Anterior cingulate cortex (tissue), 58 donors: ENCODE measurements at places on chromosomes 2 and 18.

GRCh38 chr2:67878743-67879142 lies 184.1 kb downstream of the C1D start:
- DNase-seq: no peak

DNA sequence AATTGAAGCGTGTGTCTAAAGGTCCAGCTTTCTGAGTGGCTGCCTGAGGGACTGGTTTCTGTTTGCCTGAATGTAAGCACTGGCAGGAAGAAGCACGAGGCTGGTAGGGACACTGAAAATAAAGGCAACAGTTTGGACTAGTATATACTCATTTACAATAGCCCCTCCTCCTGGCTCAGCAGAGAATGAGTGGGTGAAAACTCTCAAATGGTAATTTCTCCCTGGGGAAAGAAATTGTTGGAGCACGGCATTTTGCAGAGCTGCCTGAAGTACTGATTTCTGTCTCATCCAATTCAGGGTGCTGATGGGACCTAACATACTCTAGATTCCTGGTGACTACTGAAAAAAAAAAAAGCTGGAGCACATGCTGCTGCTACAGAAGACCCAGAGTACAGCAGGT lies 17.3 kb upstream of the SPP2 start:
- no peak for DNase-seq

- peak; percentile 72 for DNase-seq
Measured at GRCh38 chr2:127106457-127106990, 430 bp downstream of the BIN1 start.

DNA sequence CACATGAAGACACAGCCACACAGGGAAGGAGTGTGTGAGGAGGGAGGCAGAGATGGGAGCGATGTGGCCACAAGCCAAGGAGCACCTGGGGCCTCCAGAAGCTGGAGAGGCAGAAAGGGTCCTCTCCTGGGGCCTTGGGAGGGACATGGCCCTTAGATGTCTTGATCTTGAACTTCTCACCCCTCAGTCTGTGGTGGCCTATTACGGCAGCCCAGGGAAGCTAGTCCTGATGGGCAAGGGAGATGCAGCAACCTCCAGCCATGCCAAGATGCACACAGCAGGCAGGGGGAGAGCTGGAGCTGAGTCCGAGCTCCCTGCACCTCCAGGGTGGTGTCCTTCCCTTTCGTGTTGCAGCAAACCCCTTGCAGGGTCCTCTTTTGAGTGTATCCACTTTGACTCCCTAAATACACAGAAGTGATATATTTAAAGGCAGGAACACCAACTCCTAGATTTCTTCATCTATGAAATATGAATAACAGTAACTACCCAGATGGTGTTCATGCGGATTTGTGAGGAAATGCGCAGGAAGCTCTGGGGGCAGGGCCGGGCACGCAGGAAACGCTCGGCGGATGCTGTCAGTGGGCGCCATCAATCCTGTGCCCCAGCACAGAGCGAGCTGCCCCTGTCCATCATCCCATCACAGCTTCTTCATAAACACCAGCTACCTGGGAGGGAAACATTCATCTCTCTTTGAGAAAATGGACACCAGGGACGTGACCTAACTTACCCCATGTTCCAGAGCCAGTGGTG lies 230.4 kb upstream of the MYT1L start:
- DNase-seq: no peak

DNA sequence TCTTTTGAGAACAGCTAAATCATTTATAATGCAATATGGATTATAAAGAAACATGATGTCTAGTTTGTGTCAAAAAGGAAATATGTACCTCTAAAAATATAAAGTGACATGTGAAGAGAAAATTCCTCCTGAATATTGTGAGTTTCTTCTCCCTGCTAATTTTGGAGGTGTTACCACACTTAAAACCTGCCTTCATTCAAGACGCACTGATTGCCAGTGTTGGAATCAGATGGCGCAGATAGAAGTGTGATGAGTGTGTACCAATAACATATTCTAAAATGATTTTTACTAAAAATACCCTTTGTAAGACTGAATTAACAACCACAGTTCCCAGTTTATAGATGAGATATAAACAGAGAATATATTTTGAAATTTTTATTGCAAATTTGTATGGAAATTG lies 681.8 kb upstream of the LRATD1 start:
- no peak for DNase-seq

DNA sequence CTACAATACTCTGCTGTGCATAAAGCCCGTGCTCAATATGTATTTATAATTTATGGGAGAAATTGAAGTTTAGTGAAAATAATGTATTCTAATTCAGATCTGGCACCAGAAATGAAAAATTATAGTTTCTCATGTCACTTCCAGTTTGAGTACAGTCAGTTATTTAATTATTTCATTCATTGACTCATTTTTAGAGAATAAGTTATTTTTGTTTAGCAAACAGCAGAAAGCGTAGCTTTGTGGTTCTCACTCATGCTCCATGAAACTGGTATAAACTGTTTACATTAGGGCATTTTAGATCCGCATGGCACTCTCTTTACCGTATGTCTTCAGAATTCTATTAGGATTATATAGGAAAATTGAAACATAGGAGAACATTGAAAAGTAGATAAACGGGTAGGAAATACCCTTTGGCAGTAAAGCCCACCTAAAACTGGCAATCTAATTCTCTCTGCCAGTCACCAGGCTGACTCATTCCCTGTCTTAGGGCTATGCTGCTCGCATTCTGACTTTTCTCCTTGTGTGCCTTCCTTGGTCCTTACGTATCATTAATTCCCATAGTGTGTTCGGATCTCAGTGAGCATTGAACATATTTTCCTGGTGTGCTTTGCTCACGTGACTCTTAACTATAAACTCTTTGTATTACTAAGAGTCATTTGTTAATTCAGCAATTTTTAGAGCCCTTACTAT lies 106.0 kb downstream of the ZNF236 start:
- DNase-seq: no peak

DNA sequence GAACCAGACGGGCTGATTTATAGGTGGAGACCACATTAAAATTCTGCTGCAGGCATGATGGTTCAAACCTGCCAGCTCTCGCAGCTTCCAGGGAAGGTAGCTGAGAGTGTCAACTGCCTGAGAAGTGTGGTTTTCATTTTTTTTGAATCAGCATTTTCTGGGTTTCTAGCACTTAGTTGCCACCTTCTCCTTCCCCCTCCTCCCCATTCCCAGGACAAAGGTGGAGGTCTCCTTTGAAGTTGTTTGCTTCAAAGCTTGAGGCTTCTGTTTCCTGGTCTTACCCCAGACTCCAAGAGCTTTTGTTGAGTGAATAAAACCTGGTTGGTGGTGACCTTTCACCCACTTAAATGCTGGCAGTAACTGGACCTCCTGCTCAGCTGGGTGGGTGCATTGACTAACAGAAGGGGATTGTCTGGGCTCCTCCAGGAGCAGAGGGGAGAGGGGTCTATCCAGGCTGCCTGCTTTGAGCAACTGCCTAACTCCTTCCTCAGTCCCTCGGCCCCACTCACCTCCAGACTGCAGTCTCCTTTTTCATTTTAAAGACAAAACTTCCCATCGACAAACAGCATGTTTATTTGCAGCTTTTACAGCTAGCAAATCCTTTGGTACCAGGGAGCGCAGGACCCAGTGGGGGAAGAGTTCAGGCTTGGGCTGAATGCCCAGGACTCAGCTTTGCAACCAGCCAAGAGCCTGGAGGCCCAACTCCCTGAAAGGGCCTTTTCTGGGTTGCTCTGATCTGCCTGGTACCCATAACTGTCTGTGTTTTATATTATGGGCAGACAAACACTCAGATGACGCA lies 3.5 kb downstream of the RHOB start:
- peak; percentile 54 for DNase-seq

DNA sequence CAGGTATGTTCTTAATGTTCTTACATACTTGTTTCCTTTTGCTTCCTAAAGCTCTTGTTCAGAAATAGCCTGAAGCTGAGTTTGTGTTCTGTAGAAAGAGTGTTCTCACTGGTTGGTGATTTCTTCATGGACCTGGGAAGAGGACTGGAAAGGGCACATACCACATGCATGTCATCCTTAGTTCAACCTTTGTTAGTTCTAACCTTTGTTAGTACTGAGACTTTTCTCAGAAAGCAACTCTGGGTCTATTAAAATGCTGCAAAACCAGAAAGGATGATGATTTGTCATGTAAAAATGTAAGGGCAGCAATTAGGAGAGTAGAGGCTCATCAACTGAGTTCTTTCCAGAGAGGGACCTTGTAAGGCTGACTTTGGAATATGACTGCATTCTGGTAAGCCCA lies 2.5 kb upstream of the FAP start:
- DNase-seq: no peak

DNA sequence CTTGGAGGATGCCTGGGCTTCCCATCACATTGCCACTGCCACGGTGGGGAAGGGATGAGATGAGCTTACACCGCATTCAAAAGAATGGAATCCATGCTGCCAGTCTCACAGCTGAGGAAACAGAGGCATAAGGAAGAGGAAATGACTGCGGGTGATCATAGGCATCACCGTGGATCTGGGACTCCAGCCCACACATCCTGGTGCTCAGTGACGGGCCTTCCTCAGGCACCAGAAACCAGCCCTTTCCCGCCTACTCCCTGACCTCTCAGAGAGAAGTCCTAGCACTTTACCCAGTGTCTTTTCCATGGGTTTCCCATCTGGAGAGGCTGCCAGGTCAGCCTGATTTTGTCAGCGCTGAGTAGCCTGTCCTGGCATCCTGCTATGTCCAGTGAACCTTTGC lies 5.3 kb upstream of the PLB1 start:
- DNase-seq: no peak

- DNase-seq: no peak
Measured at GRCh38 chr18:35071819-35072247, 30.6 kb downstream of the MAPRE2 start.

DNA sequence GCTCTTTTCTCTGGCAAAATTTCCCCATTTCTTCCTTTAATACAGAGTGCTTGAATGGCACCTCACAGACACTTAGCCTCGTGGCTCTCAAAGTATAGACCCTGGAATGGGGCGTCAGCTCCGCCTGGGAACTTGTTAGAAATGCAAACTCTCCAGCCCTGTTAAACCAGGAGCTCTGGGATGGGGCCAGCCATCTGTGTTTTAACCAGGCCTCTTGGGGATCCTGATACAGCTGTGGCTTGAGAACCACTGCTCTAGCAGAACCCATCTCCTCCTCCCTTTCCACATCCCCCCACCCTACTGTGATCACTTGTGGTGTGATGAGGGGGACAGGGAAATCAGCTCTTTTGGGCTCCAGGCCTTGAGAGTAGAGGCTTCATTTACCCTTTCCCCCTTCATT lies 15.9 kb downstream of the LTBP1 start:
- DNase-seq: no peak

DNA sequence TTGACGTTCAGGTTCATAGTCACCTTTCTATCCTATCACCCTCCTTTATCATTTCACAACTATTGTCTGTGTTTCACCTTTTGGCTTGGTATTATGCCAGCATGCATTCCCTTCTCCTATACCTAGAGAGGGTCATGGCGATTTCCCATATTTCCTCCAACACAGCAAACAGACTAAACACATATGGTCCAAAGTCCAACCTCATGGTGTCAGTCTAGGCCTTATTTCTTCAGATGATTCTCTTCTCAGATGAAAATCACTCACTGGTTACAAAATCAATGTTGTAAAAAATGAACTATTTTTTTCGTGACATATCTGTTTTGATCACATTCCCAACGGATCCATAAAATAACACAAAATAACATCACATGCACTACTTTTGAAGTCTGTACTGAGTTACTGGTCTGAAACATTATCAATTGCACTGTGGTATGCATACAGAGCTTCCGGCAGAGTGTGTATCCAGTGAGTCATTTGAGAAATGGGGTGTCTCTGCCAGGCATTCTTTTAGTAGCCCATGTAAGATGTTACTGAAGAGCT lies 204.8 kb upstream of the GALNT5 start:
- DNase-seq: no peak

GRCh38 chr2:189421644-189422043 lies 19.6 kb upstream of the WDR75 start:
- DNase-seq: no peak

- peak; percentile 1 for DNase-seq
Measured at GRCh38 chr2:190216829-190217228, 102.8 kb downstream of the HIBCH start.

GRCh38 chr2:36748166-36748565 lies 51.7 kb downstream of the VIT start:
- no peak for DNase-seq

GRCh38 chr2:133837441-133838094 lies 269.3 kb upstream of the NCKAP5 start:
- DNase-seq: no peak

DNA sequence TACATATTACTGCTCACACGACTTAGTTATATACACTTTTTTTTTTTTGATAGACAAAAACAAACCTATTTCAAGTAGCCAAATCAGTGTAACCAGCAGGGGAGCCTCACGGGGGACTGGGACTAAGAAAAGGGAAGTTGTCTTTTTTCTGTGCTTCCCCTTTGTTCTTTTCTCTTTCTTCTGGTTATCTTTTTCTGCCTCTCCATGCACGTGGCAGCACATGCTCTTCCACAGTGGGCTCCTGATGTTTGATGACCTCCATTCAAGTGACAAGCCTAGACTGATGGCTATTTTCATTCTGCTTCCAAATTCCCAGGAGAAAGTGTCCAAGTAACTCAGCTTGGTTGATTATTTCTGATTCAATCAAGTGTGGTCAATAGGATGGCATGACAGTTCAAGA lies 98.2 kb upstream of the STK39 start:
- DNase-seq: no peak

DNA sequence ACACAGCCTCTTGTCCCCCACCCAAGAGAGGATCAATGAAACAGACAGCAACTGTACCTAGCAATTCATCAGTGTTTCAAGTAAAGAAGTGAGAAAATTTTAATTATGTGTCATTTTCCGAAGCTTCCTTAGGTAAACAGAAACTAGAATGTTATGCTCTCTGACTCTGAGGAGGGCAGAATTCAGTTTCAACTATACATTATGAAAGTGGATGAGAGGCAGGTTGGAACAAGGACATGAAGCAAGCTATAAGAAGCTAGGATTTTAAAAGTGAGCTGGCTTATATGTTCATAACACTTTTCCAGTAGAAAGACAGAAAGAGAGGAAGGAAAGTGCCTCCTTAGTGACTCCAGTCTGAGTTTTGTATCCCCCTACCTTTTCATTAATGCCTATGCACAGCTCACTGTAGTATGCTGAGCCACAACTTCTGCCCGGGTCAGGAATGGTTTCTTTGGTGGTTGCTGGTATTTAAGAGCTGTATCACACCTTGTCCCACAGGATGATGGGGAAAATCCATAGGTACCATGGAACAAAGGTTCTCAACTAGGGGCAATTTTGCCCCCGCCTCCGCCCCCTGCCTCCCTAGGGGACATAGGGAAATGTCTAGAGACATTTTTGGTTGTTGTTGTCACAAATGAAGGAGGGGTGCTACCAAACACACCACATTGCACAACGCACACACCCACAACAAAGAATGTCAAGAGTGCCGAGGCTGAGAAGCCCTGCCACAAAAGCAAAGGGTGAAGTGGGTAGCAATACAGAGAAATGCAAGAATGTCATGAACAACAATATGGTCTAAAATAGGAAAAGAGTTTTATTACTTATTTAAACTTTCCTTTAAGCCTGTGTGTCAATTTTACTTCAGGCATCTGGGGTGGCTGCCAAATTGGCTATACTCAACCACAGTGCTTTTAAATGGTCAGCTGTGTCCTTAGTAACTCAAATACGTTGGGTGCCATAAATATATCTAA lies 161.0 kb upstream of the ZFP36L2 start:
- DNase-seq: no peak
